ENCODE measurements at places on chromosomes 3 and 15.
A peak's percentile ranks its signal among the peaks of the same experiment; 100 is the strongest.

DNA sequence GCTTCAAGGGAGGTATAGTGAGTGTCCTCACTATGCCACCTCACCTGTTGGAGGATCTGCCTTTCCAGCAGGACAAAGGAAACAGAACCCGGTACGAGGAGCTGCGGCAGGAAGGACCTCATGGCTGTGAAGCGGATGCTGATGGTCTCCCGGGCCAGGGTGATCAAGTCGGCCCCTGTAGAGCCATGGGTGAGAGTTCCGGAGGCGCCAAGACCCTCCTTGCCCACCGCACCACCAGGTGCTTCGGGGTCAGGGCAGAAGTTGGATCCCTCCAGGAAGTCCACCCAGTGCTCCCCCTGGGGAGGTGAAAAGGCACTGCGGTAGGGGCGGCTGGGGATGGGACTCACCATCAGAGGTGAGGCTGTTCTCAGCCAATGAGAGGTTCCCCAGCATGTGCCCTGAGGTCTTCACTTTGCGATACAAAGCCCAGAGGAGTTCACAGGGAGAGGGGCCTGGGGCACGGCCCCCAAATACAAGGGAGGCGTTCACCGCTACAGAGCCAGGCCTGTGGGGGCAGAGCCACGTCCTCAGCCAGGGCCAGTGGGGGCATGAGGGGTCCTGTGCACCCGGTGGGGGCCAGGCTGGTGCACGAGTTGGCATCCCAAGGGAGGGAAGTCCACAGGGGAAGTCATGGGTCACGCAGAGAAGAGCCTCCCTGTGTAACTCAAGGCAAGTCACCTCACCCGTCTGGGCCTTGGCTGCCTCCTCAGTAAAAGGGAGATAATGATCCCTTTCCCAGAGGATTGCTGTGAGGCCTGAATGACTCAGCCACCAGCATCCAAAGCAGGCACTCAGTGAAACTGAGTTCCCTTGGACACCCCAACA is 27.7 kb downstream of the C15orf39 start:
- H3K4me3 ChIP-seq, result no peak overlapping the region
- no peak for DNase-seq
- H3K4me1 ChIP-seq, result no peaks in the 10 kb centered on the region
- H3K27me3 ChIP-seq, result peaks cover 4% of the 10 kb centered on the region
- H3K27ac ChIP-seq, result no peak overlapping the region

- no peak for DNase-seq
- H3K4me1 ChIP-seq, result peaks cover 35% of the 10 kb centered on the region
- H3K27ac ChIP-seq, result no peak overlapping the region
- peaks cover 1% of the 10 kb centered on the region for H3K36me3 ChIP-seq
- H3K27me3 ChIP-seq, result peaks cover 3% of the 10 kb centered on the region
- no peak overlapping the region for H3K4me3 ChIP-seq
These were observed 85.3 kb upstream of the RPL32 start for GRCh38 chr3:12926660-12927059.

GRCh38 chr3:70072180-70072579 is 72.6 kb downstream of the SAMMSON start:
- no peak overlapping the region for H3K4me3 ChIP-seq
- no peak overlapping the region for H3K27ac ChIP-seq
- DNase-seq, result no peak
- H3K4me1 ChIP-seq, result no peaks in the 10 kb centered on the region
- H3K27me3 ChIP-seq, result peaks cover 10% of the 10 kb centered on the region

- H3K27ac ChIP-seq, result peak overlapping the region; percentile 33
- H3K4me1 ChIP-seq, result peaks cover 24% of the 10 kb centered on the region
- peak overlapping the region; percentile 61 for H3K4me3 ChIP-seq
- peaks cover 8% of the 10 kb centered on the region for H3K27me3 ChIP-seq
- DNase-seq, result peak; percentile 78
- H3K36me3 ChIP-seq, result no peaks in the 10 kb centered on the region
These were observed 47.6 kb downstream of the SETMAR start for GRCh38 chr3:4350789-4351163.

GRCh38 chr3:113039546-113039945 is 48.8 kb downstream of the GTPBP8 start:
- H3K27me3 ChIP-seq, result no peaks in the 10 kb centered on the region
- no peak overlapping the region for H3K27ac ChIP-seq
- H3K36me3 ChIP-seq, result no peaks in the 10 kb centered on the region
- H3K4me3 ChIP-seq, result no peak overlapping the region
- DNase-seq, result no peak
- H3K4me1 ChIP-seq, result no peaks in the 10 kb centered on the region

DNA sequence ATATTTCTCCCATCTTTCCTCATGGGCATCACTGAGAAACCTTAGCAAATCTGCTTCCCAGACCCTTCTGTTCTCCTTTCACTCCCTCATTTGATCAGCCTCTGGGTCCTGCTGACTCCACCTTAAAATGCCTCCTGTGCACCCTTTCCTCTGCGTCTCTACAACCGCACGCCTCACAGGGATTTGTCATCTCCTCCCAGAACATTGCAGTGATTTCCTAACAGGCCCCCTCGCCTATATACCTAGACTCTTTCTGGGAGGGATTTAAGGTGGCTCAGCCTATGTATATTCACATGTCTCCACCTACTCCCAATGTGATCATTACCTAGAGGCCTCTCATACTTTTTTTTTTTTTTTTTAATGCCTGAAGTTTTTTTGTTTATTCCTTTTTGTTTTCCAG is 69.2 kb downstream of the LIPC start:
- no peak overlapping the region for H3K27ac ChIP-seq
- H3K36me3 ChIP-seq, result peaks cover 4% of the 10 kb centered on the region
- peaks cover 33% of the 10 kb centered on the region for H3K4me1 ChIP-seq
- H3K4me3 ChIP-seq, result no peak overlapping the region
- H3K27me3 ChIP-seq, result peaks cover 2% of the 10 kb centered on the region

DNA sequence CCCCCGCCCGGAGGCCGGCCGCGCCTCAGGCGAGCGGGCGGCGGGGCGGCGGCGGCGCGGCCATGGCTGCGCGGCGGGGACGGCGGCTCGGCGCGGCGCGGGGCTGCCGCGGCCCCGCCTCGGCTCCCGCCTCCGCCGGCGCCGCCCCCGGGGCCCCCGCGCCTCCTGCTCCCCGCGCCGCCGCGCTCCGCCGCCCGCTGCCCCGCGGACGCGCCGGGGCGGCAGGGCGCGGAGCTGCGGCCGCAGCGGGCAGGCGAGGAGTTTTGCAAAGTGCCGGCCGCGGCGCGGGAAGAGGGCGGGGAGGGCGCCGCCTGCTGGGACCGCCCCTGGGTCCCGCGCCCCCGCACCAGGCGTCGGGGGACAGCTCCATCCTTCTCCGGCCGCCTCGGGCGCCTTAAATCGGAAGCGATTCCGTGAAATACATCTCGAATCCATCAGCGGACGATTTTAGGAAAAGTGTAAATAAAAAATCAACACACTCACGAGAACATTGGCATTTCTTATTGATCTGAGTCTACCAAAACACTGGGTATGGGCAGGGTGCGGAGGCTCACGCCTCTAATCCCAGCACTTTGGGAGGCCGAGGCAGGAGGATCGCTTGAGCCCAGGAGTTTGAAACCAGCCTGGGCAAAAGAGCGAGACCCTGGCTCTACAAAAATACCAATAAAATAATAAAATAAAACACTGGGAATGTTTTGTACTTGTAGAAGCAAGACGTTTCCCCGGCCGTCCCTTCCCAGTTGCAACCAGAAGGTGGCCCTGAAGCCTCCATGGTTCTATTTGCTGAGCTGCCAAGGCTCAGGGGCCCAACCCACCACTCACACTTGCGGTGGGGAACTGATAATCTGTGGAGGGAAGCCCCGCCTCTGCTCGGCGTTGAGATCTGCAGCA is 136.9 kb downstream of the NUP210 start:
- no peak for DNase-seq
- H3K4me3 ChIP-seq, result peak overlapping the region; percentile 66
- peaks cover 14% of the 10 kb centered on the region for H3K36me3 ChIP-seq
- no peak overlapping the region for H3K27ac ChIP-seq
- peaks cover 13% of the 10 kb centered on the region for H3K4me1 ChIP-seq
- peaks cover 32% of the 10 kb centered on the region for H3K27me3 ChIP-seq

DNA sequence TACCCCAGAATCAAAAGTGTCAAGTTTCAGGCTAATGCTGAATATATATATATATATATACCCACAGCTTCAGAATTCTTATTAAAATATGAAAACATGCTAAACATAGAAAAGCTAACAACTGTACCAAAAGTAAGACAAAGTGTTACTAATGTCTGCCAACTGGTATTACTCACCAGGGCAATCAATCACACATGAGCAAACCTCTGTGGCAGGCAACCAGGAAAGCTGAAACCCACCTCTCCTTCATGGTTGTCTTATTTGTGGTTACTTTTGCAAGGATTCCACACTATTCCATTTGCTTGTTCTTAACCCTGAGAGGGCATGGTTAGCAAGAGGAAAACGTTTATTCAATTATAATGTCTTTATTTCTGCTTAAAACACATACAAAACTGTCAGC is 512.3 kb upstream of the MDFIC2 start:
- no peak overlapping the region for H3K4me3 ChIP-seq
- peaks cover 6% of the 10 kb centered on the region for H3K27me3 ChIP-seq
- no peak for DNase-seq
- H3K36me3 ChIP-seq, result no peaks in the 10 kb centered on the region

GRCh38 chr3:122409446-122409845 is 6.4 kb downstream of the WDR5B start:
- peaks cover 11% of the 10 kb centered on the region for H3K4me1 ChIP-seq
- H3K27ac ChIP-seq, result no peak overlapping the region
- H3K27me3 ChIP-seq, result no peaks in the 10 kb centered on the region
- no peak for DNase-seq
